ENCODE measurements at places on chromosomes 3 and 15. TPM values are rescaled to one million over a fixed set of nuclear protein-coding genes. Genes with fewer than 3 reads are reported as not detected.

- no peak overlapping the region for H3K27ac ChIP-seq
- DNase-seq = no peak
- no peaks in the 10 kb centered on the region for H3K4me1 ChIP-seq
- no peak overlapping the region for H3K4me3 ChIP-seq
- no peaks in the 10 kb centered on the region for H3K27me3 ChIP-seq
These were observed 38.8 kb downstream of the GADL1 start for GRCh38 chr3:30855400-30856292.

GRCh38 chr3:70180664-70181063 lies 131.8 kb downstream of the MDFIC2 start:
- no peaks in the 10 kb centered on the region for H3K27me3 ChIP-seq
- H3K27ac ChIP-seq = no peak overlapping the region
- no peak for DNase-seq
- H3K4me1 ChIP-seq = no peaks in the 10 kb centered on the region
- H3K4me3 ChIP-seq = no peak overlapping the region
- no peaks in the 10 kb centered on the region for H3K36me3 ChIP-seq

DNA sequence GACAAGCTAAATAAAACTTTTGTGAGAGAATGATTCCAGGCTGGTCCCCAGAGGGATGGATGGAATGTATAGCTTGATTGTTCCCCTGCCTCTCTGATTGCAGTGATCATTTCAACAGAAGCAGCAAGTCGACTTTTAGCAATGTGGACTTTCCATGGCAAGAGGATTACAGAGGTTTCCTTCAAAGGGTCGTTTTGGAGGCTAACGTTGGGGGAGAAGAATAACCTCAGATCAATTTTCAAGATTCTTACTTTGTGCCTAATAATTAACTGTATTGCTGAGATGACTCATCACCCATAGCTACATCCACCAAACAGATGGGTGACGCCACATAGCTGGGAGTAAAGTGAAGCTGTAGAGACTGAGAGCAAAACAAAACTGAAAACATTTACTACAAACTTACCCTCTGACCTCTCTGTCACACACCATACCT lies 79.9 kb downstream of the GTPBP8 start:
- no peaks in the 10 kb centered on the region for H3K4me1 ChIP-seq
- H3K27me3 ChIP-seq = no peaks in the 10 kb centered on the region
- no peak overlapping the region for H3K4me3 ChIP-seq

The CDCP1 gene
- total RNA-seq = 28.7 TPM

The SLC12A1 gene
- total RNA-seq = not detected

DNA sequence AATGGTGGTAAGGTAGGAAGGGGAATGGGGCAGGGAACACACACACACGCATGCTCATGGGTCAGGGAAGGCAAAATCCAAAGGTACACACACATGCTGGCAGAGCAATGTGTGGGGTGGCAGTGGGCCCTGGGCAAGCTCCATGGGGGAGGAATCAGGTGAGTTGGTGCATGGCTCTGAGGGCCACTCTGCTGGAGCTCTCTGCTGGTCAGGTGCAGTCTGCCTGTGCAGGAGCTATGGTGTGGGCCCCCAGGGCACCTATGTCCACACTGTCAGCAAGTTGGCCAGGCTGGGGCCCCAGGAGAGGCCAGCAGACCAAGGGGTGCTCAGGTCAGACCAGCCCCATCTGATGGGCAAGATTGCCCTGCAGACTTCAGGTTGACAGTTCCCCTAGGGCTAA lies 90.1 kb upstream of the GAP43 start:
- no peak overlapping the region for H3K27ac ChIP-seq
- no peaks in the 10 kb centered on the region for H3K36me3 ChIP-seq
- no peak overlapping the region for H3K4me3 ChIP-seq
- no peaks in the 10 kb centered on the region for H3K27me3 ChIP-seq
- DNase-seq = no peak
- H3K4me1 ChIP-seq = no peaks in the 10 kb centered on the region

DNA sequence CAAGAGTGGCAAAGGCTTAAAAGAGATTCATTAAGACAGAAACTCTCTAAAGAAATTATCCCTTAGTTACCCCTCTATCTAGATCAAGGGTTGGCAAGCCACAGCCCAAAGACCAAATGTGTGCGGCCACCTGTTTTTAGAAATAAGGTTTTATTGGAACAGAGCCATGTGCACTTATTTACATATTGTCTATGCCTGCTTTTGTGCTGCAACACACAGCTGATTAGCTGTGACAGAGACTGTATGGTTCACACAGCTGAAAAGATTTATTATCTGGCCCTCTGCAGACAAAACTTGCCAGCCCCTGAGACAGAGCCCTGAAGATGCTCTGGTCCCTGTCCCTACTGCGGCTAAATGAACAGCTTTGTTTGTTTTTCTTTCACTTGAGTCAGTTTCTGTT lies 88.1 kb downstream of the ADAMTS9 start:
- no peaks in the 10 kb centered on the region for H3K4me1 ChIP-seq
- no peak for DNase-seq
- H3K4me3 ChIP-seq = no peak overlapping the region

DNA sequence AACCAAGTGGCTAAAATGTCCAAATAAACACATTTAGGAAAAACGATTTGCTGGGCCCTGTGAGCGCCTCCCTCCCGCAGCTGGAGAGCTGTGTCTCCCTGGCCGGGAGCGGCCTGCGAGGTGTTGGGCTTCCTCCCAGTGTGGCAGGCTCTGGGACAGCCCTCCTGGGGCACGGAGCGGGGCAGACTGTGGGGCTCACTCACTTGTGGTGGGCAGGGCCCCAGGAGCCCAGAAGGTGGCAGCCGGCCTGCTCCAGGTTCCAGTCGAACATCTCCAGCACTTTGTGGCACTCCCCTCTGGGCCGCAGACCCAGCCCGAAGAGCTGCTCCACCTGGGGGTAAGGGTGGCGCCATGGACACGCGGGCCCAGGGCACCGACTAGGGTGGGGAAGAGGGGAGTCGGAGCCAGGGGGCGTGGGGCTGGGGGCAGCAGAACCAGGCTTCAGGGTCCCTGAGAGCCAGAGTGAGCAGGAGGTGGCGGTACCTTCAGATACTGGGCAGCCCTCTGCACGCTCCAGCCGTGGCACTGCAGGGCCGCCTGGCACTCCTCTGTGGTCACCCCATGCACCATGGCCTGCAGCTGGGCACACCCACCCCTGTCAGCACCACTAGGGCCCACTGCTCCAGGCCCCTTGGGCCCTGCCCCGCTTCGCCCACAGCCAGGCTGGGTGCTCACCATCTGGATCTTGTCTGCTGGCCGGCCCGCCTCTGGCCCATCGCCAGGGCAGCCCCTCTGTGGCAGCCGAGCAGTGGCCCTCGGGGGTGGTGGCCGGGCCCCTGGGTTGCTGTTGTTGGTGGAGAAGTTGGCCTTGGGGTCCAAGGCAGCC lies 41.5 kb downstream of the TNK2 start:
- H3K4me3 ChIP-seq = no peak overlapping the region
- no peaks in the 10 kb centered on the region for H3K4me1 ChIP-seq
- DNase-seq = no peak
- H3K27me3 ChIP-seq = no peaks in the 10 kb centered on the region

The FRG2C gene
- total RNA-seq = not detected

- no peak overlapping the region for H3K4me3 ChIP-seq
- H3K36me3 ChIP-seq = no peaks in the 10 kb centered on the region
- peaks cover 6% of the 10 kb centered on the region for H3K4me1 ChIP-seq
- DNase-seq = no peak
- no peak overlapping the region for H3K27ac ChIP-seq
These were observed 157.9 kb upstream of the SLC2A2 start for GRCh38 chr3:171184372-171184771.

The KBTBD13 gene
- not detected for total RNA-seq
